Activated CD4-positive, alpha-beta memory T cell treated with anti-CD3 and anti-CD28 coated beads for 36 hours (primary cell): ENCODE measurements at places on chromosomes 1 and 21. TPM values are rescaled to one million over a fixed set of nuclear protein-coding genes. Genes with fewer than 3 reads are reported as not detected.

Gene PRRX1
- total RNA-seq, result not detected

Gene PTPN22
- total RNA-seq, result 45.2 TPM

Gene VANGL2
- not detected for total RNA-seq

DNA sequence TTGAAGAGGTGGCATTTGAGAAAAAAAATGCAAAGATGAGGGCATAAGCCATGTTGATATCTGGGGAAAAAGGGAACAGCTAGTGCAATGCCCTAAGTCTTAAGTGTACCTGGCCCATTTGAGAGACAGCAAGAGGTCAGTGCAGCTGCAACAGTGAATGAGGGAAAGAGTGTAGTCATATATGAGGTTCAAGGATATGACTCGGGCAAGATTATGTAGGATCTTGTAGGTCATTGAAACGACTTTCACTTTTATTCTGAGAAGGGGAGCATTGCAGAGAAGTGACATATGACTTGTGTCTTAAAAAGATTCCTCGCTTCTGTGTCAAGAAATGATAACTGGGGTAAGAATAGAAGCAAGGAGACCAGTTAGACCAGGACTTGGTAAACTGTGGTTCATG is 31.0 kb downstream of the NTMT2 start:
- DNase-seq, result no peak

- no peak for DNase-seq
Observed at GRCh38 chr1:58264462-58264861, 282.1 kb downstream of the OMA1 start.

GRCh38 chr1:32828341-32828740 is 10.9 kb downstream of the S100PBP start:
- no peak for DNase-seq

GRCh38 chr21:25625036-25625435 is 14.0 kb upstream of the JAM2 start:
- no peak for DNase-seq

DNA sequence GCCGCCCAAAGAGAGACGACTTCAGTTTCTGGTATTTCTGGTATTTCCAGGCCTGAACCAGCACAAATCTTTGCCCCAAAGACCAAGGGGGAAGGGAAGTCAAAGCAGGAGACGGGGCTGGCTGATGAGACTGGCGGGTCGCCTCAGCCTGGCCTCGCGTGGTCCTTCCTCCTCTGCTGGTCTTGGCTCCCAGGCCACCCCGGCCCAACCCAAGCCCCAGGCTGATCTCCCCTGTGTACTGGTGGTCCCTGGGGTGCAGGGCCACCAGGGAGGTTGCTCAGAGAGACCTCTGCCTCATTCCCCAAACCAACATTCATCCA is 19.9 kb downstream of the WNT4 start:
- no peak for DNase-seq

DNA sequence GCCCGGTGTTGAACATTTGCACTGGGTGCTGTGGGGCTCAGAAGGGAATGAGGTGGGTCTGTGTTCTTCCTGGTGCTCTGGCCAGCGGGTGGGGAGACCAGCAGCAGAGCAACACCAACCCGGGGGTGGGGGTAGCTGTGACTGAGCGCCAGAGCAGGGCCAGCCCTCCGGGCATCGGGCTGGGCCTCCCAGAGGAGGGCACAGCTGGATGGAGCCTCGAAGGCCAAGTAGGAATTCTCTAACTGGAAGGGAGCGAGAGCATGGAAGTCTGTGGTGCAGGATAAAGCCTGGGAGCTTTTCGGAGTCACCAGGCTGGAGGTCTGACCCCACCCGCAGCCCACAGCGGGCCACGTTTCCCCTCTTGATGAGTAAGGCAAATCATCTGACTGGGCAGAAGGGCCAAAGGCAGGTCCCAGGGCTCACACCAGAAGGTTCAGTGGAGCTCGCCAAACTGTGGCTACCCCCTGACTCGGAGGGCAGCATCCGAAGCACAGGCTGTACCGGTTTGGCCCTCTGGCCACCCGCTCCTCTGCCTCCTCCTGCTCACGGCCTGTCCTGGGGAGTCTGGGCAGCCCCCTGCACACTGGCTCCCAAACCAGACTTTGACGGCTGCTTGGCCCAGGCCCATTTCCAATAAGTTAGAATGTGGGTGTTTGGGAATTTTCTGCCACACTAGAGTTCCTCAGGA is 18.8 kb downstream of the SLC1A7 start:
- DNase-seq, result no peak

GRCh38 chr1:244354810-244355278 is 96.9 kb downstream of the ADSS2 start:
- peak; percentile 20 for DNase-seq

Gene CD5L
- not detected for total RNA-seq

DNA sequence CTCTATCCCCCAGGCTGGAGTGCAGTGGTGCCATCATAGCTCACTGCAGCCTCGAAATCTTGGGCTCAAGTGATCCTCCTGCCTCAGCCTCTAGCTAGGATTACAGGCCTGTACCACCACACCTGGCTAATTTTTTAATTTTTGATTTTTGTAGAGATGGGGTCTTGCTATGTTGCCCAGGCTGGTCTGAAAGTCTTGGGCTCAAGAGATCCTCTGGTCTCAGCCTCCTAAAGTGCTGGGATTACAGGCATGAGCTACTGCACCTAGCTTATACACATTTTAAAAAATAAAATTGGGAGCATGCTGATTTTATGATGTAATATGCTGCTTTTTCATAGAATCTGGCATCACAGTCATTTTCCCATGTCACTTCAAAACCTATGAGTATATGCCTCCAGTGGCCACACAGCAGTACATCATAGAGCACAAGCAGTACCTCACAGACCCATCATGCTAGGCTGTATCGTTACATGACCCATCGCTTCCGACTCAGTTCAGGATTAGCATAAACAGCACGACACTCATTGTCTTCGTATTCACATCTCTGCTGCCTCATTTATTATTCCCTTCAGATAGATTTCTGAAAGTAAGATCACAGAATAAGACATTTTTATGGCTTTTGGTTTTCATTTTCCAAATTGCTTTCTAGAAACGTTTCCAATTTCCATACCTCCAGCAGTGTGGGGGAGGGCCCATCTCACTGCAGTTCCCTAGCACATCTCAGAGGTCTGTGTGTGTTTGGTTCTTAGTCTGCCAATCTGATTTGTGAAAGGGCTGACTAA is 35.9 kb upstream of the CCSAP start:
- no peak for DNase-seq

Gene LRRN2
- not detected for total RNA-seq

GRCh38 chr1:16258591-16259135 is 21.7 kb upstream of the CPLANE2 start:
- DNase-seq, result no peak

Gene KRTAP10-11
- total RNA-seq, result not detected

Gene FAM131C
- 0.33 TPM for total RNA-seq
